Large intestine (tissue), 12 donors: ENCODE measurements at places on chromosomes 1 and 21. TPM values are rescaled to one million over a fixed set of nuclear protein-coding genes. Genes with fewer than 3 reads are reported as not detected.

The NECTIN4 gene
- polyA plus RNA-seq: 0.42 TPM

- peak; percentile 17 for DNase-seq
Observed at GRCh38 chr1:36553591-36554322, 71.0 kb upstream of the CSF3R start.

DNA sequence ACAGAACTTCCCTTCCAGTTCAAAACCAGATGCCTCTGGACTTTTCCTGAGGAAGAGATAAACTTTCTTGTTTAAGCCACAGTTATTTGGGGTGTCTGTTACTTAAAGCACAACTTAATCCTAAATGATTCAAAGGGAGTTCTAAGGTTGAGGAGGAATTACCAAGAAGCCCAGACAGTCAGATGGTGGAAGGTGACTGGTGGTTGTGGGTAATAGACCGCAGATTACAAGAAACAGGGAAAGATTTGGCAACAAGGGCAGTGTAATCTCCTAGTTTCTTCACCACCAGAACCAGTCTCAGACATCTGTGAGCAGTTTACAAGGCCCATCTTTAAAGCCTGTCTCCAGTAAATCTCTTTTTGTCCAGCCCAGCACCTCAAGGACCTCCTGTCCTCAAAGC lies 130.1 kb upstream of the CTTNBP2NL start:
- no peak for DNase-seq

The AMY1B gene
- not detected for polyA plus RNA-seq

DNA sequence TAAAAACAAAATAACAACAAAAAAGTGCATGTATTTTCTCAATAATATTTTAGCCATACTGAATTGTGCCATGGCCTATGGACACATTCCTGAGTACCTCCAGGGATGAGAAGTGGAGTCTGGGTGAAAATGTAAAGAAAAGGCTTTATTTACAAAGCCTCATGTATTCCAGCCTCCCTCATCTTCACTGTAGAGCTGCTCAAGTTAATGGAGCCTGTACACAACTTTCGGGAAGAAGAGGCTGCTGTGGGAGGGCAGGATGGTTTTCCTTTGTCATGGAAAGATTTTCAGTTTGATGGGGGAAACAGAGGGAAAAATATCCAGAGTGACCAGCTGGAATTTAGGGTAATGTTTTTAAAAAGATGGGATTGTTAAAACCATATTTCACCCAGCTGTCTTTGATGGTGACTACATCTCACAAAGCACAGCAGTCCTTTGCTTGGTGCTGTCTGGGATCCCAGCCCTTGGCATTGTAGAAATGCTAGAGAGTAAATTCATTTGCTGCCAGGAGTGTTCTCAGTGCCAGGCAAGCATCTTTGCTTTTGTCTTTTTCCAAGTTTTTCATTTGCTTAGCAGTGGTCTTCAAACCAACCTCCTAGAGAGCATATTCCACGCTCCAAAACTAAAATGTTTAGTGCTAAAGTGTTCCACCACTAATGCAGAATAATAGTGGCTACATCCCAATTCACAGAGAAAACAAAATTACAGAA lies 54.9 kb downstream of the DPT start:
- DNase-seq: no peak
